ENCODE measurements at places on chromosomes 3 and 15. TPM values are rescaled to one million over a fixed set of nuclear protein-coding genes. Genes with fewer than 3 reads are reported as not detected.

GRCh38 chr3:194871143-194871863 is 185.6 kb downstream of the FAM43A start:
- DNase-seq, result peak; percentile 61

DNA sequence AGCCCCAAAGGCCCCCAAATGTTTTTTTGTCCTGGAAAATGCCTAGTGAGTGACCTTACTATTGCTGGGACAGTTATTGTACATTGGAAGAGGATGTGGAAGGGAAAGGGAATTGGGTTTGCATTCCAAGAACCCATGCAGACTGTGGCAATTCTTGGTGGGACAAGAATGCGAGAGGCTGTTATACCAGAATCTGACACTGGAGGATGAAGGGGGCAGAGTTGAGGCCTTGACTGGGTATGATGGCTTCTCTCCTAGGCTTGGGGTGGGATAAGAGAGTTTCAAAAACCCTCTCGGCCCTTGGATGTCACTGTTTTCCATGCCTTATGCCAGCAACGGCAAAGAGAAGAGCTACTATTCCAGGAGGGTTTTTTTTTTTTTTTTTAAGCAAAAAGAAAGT is 25.3 kb downstream of the IL16 start:
- DNase-seq, result no peak

Gene TAGLN3
- not detected for polyA plus RNA-seq

DNA sequence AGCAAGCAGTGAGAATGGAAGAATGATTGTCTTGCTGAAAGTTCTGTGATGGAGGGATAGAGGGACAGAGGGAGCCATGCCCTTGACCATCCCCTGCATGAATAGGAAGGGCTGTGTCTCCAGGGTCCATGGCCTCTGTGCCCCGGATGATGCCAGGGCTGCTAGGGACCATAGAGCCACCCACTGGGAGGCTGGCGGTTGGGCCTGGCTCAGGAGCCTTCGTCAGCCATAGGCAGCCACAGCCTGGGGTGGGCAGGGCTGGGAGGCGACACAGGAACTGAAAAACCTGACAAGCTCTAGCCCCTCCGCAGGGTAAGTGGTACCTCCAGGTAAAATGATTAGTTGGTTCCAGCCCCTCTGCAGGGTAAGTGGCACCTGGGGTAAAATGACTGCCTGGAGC is 19.1 kb upstream of the LAMP3 start:
- DNase-seq, result no peak

Gene EPHA6
- 0.05 TPM for polyA plus RNA-seq

Gene RBP2
- not detected for polyA plus RNA-seq

Gene GP9
- polyA plus RNA-seq, result not detected

Gene SNTN
- polyA plus RNA-seq, result not detected

Gene CYP19A1
- polyA plus RNA-seq, result 0.21 TPM

DNA sequence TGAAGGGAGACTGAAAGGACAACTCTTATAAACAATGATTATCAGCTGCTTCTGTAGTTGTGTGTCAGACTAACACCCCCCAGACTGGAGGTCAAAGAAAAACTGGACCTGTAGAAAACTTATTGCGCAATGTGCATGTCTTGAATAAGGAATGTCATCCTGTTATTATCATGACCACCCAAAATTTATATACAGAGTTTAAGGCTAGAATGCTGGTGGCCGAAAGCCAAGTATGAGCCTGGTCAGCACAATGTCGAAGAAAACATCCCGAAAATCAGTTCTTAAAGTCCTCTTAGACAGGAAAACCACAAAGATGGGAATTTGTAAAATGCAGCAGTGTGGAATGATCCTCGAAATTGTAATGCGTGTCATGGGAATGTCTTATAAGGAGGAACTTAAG is 29.3 kb downstream of the RFTN1 start:
- DNase-seq, result no peak

- peak; percentile 96 for DNase-seq
Measured at GRCh38 chr3:57983734-57984518, 24.3 kb upstream of the FLNB start.

DNA sequence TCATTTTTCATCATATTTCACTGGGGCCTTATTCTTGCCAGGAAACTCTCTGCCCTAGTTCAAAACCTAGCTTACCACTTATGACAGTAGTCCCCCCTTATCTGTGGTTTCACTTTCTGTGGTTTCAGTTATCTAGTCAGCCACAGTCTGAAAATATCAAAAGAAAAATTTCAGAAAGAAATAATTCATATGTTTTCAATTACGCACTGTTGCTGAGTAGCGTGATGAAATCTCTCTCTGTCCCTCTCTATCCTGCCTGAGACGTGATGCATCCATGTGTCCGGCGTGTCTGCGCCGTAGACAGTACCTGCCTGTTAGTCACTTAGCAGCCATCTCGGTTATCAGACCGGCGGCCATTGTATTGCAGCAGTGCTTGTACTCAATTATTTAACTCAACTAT is 369.9 kb upstream of the MCTP2 start:
- no peak for DNase-seq

GRCh38 chr15:57550640-57551039 is 41.1 kb upstream of the MYZAP start:
- DNase-seq, result no peak

GRCh38 chr3:174767853-174768382 is 91.2 kb upstream of the NAALADL2 start:
- DNase-seq, result no peak

Gene NR1I2
- not detected for polyA plus RNA-seq

DNA sequence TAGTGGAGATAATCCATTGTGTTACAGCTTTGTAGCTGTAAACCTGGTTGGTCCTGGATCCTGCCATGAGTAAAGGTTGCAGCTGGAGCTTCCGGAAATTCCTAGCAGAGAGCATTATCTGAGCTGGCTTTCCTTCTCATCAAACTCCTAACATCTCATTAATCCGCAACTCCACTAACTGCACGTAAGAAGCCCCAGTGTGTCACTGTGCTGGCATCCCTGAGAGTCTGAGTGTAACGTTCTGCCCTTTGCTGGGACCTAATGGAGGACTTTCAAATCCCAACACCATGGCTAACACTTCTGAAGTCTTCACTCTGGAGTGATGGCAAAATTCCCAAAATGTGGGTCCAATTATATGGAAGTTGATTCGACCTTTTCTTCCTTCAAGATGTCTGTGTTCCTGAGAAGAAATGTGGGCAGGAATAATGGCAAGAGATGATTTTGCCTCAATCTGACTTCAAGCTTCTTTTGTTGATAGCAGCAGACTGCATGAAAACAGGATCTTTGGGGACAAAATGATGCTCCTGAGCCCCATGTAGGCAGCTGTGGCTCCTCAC is 9.6 kb upstream of the TRPM1 start:
- no peak for DNase-seq

DNA sequence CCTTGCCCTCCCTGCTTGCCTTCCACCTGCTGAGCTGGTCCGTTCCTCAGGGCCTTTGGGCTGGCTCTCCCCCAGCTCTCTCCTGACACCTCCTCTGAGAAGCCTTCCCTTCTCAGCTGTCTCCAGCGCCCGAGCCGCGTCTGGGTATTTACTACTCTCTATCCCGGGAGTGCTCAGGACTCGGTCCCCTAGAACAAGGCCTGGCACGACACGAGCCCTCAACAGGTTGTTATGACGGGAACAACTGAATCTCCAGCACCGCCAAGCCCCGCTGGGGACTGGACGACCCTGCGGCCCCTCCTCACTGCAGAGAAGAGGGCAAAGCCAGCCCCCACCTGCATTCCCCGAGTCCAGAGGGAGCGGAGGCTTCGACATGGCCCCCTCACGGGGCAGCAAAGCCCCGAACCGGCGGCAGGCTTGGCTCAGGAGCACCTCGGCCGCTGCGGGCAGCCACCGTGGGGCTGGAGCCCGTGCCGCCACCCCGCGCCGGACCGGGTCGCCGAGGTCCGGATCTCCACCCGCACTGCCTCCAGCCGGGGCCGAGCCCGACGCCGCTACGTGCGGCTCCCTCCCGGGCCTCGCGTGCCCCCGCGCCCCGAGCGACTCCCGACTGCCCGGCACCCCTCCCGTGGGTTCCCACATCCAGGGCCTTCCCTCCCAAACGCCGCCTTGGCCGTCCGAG is 792 bp downstream of the TPRA1 start:
- no peak for DNase-seq

Gene POC1A
- polyA plus RNA-seq, result 13.8 TPM

- DNase-seq, result no peak
Measured at GRCh38 chr3:161035711-161036110, 69.4 kb downstream of the B3GALNT1 start.

GRCh38 chr3:52022323-52023100 is 26.8 kb upstream of the RPL29 start:
- no peak for DNase-seq

Gene TMCO5A
- not detected for polyA plus RNA-seq

Gene FEZF2
- polyA plus RNA-seq, result not detected

GRCh38 chr3:49165771-49166751 is at the start of gene CCDC71:
Gene CCDC71, minus strand, starts transcription at chr3:49166331. Its CDS starts 2,123 bp downstream, at chr3:49164208.
- DNase-seq, result peak; percentile 61

- DNase-seq, result peak; percentile 94
Measured at GRCh38 chr3:87227104-87227834, at the start of gene CHMP2B. Gene CHMP2B, plus strand, starts transcription at chr3:87227309. Its CDS starts 214 bp downstream, at chr3:87227523.

Gene CPLX3
- polyA plus RNA-seq, result not detected

DNA sequence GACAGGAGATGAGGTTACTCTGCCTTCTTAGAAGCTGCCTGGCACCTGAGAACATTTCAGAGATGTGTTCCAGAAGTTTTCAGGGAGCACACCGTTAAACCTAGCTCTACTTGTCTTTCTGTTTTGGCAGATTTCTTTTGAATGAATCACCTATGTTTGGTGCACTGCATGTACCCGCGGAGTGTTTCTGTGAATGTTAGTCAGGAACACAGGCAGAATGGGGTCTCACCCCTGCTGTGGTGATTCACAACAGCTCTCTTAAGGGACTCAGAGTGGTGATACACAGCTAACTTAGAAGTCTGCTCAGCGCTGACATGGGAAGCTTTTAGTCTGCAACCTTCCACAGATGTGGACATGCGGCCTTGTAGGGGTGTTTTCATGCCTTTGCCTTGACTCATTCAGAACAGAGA is 24.0 kb downstream of the TSEN2 start:
- DNase-seq, result peak; percentile 19

Gene TLR9
- polyA plus RNA-seq, result not detected

GRCh38 chr15:39364721-39365120 is 216.2 kb upstream of the THBS1 start:
- DNase-seq, result no peak

DNA sequence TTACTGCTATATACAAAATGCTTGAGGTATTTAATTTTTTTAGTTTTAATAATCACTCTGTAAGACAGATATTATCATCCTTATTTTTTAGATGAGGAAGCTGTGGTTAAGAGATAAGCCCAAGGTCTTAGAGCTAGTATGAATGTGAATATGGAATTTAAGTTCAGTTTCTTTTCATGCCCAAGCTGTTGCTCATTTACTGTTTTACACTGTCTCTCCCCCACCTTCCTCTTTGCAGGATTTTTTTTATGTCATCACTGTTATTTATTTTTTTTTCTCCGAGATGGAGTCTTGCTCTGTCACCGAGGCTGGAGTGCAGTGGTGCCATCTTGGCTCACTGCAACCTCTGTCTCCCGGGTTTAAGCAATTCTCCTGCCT is 22.5 kb downstream of the MAP2K5 start:
- DNase-seq, result no peak

GRCh38 chr15:56794165-56794552 is 60.9 kb upstream of the ZNF280D start:
- DNase-seq, result no peak

GRCh38 chr3:71692139-71692538 is 33.1 kb downstream of the EIF4E3 start:
- DNase-seq, result no peak

Gene ZMYND10
- polyA plus RNA-seq, result 0.84 TPM

Gene PLCD1
- polyA plus RNA-seq, result 3.7 TPM

- no peak for DNase-seq
Measured at GRCh38 chr3:78690766-78691165, 1077.0 kb downstream of the ROBO1 start.

DNA sequence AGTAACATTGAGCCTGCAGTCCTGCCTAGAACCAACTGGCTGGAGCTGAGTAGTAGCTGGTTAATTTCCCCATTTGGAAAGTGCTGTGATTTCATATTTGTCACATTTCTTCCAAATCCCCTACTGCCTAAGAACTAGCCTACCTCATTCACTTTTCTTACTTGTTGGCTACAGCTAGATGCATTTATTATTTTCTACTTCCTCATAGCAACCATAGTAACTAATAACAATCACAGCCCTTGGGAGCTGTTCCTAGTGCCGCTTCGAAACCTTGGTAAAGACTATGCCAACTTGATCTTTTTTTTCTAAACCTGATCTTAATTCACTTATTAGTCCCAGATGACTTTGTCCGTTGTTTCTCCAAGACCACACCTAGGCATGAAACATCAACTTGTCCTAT is 240.3 kb downstream of the FGF12 start:
- no peak for DNase-seq

GRCh38 chr15:75153565-75154276 is 48.0 kb upstream of the C15orf39 start:
- no peak for DNase-seq

Gene HEXA
- polyA plus RNA-seq, result 104 TPM

Gene CKMT1B
- polyA plus RNA-seq, result 2.6 TPM

DNA sequence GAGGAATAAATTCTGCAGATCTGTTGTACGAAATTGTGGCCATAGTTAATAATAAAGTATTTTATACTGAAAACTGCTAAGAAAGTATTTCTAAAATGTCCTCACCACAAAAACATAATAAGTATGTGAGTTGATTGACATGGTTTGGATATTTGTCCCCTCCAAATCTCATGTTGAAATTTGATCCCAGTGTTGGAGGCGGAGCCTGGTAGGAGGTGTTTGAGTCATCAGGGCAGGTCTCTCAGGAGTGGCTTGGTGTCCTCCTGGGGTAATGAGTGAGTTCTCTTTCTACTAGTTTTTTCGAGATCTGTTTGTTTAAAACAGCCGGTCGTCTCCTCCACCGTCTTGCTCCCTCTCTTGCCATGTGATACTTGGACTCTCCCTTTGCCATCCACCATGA is 424.1 kb upstream of the KCNMB2 start:
- no peak for DNase-seq

Gene RHOV
- 4.9 TPM for polyA plus RNA-seq

DNA sequence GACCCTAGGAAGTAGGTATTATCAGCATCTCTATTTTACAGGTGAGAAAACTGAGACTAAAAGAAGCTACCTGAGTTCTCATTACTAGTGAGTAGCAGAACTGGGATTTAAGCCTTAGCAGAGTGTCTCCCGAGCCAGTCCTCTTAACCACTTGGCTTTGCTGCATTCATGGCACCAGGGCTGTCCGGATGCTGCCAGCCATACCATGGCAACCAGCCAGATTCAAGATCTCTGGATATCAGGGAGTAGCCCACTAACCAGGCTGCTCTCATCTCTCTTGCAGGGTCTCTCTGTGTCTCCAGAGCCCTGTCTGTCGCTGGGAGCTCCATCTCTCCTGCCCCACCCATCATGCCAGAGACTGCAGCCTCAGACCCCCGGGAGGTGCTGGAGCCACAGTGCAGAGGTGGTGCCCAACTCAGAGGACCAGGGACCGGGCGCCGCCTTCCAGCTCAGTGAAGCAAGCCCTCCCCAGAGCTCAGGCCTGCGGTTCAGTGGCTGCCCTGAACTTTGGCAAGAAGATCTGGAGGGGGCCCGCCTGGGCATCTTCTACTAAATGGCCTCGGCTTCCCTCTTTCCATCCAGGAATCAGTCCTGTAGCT is 1.7 kb downstream of the MESP2 start:
- no peak for DNase-seq

GRCh38 chr15:77160562-77161478 is 89.9 kb upstream of the TSPAN3 start:
- DNase-seq, result no peak

GRCh38 chr15:27846722-27847395 is 252.3 kb downstream of the OCA2 start:
- no peak for DNase-seq

Gene MST1R
- 6.0 TPM for polyA plus RNA-seq

Gene CPEB1
- polyA plus RNA-seq, result 2.7 TPM

GRCh38 chr15:99343881-99344551 is 92.7 kb downstream of the LRRC28 start:
- peak; percentile 35 for DNase-seq

Gene PIGZ
- 1.9 TPM for polyA plus RNA-seq

Data from A549 (cell line).